Upper lobe of right lung (tissue), 1 donor: ENCODE measurements at places on chromosomes 16 and 17. TPM values are rescaled to one million over a fixed set of nuclear protein-coding genes. Genes with fewer than 3 reads are reported as not detected.

SLC16A6 gene
- total RNA-seq = 7.5 TPM

DNA sequence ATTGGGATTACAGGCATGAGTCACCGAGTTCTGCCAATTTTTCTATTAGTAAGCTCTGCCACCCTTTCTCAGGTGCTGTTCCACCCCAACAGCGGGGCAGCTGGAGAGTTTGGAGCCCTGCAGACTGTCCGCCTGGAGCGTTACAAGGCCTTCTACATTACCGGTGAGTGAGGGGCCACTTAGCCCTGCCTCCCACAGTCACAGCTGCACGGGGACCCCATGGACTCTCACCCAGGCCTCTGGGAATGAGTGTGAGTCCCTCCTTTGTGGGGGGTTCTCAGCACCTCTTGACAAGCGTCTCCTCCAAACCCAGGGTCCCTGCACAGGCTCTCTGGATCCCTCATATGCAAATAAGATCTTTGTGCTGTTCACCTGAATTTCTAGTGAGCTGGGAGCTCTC, 56.0 kb downstream of the WIPI1 start:
- H3K36me3 ChIP-seq = no peaks in the 10 kb centered on the region
- H3K4me3 ChIP-seq = no peak overlapping the region
- no peaks in the 10 kb centered on the region for H3K27me3 ChIP-seq
- no peak for DNase-seq

- H3K36me3 ChIP-seq = no peaks in the 10 kb centered on the region
- no peaks in the 10 kb centered on the region for H3K27me3 ChIP-seq
- no peak overlapping the region for H3K4me3 ChIP-seq
- DNase-seq = no peak
- H3K4me1 ChIP-seq = no peaks in the 10 kb centered on the region
These were observed 335.6 kb downstream of the UTP18 start for GRCh38 chr17:51595826-51596398.

- H3K4me1 ChIP-seq = peaks cover 16% of the 10 kb centered on the region
- H3K4me3 ChIP-seq = no peak overlapping the region
- DNase-seq = no peak
- no peak overlapping the region for H3K27ac ChIP-seq
- no peaks in the 10 kb centered on the region for H3K27me3 ChIP-seq
These were observed 13.4 kb upstream of the PLLP start for GRCh38 chr16:57297856-57298255.

DNA sequence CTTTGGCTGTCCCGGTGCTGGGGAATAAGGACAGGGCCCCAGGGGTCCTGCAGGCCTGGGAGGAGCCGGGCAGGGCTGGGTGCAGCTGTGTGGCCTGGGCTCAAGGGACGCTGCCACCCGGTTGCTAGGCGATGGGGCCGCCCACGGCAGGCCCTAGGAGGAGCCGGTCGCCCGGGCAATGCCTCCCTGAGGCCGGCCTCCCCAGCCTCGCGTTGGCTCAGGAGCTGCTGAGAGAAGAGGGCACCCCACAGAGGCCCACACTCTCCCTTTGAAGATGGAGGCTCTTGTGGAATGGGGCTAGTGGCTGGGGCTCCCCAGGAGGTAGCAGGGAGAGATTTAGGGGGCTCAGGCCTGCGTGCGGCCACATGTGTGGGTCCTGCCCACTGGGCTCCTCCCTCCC, at the start of gene CIBAR2:
TSS of gene CIBAR2 (minus strand) at position 109 of the 400 bp plus-strand sequence. CDS start 120 bp downstream, outside the sequence.
- H3K27ac ChIP-seq = no peak within 1 kb of the TSS
- no peaks in the 10 kb centered on the region for H3K27me3 ChIP-seq
- no peak within 1 kb of the TSS for H3K4me3 ChIP-seq
- H3K4me1 ChIP-seq = peaks cover 8% of the 10 kb centered on the region
- DNase-seq = no peak

GRCh38 chr16:65024767-65025178, 97.1 kb downstream of the CDH11 start:
- no peak for DNase-seq
- H3K4me3 ChIP-seq = no peak overlapping the region
- H3K4me1 ChIP-seq = no peaks in the 10 kb centered on the region
- H3K36me3 ChIP-seq = no peaks in the 10 kb centered on the region

DNA sequence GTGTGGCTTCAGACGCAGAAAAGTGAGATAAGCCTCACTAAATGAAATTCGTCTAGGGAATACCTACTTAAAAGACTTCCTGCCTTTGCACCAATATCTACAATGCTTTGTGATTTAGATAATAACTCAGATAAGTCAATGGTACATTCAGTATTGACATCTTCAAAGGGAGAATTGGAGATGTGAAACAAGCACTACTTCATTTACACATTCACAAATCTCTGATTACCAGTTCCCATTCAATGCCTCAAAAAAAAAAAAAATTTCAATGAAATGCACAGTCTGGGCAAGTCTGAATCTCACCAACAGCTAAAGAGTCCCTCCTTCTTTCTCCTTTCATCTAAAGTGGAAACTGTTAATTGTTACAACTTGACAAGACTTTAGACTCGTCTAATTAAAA, 3.7 kb downstream of the PHF12 start:
- no peak for DNase-seq
- peaks cover 42% of the 10 kb centered on the region for H3K4me1 ChIP-seq
- peak overlapping the region; percentile 89 for H3K4me3 ChIP-seq
- no peaks in the 10 kb centered on the region for H3K27me3 ChIP-seq
- H3K27ac ChIP-seq = peak overlapping the region; percentile 95
- peaks cover 10% of the 10 kb centered on the region for H3K36me3 ChIP-seq
